ENCODE measurements at places on chromosomes 2 and 18.

DNA sequence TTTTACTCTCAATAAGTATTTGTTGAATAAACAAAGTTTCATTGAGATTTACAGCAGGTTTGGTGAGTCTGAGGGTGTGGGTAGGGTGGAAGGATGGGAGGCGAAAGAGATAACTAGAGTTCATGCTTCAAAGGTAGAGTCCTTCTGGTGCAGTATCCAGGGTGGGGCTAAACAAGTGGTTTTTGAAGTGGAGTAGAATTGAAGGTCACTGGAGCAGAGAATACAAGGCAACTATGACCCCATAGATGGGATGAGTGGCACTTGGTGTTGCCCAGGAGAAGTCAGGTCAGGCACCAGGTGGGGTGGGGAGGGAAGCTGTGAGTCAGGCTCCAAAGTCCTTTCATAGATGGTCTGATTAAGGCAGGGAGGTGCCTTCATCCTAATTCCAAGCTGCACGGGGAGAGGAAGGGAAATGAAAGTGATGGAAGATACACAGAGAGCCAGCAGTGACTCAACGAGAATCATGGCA lies 6.6 kb upstream of the CAB39 start:
- DNase-seq, result no peak

DNA sequence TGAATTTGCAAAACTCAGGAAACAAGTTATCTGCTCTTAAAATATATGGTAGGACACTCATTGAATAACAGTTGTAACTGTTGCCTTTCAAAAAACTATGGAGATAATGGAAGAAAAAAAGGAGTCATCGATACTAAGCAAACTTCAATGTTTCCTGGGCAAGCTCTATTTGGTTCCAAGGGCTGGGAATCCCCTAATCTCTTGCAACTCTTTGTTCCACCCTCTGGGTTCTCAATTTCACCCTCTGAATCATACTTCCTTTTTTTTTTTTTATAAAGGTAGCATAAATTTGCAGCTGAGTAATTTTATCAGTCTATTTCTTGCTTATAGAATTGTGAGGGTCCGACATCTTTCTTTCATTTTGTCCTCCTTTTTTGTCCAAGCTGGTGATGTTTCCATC lies 36.7 kb downstream of the SLC9A4 start:
- no peak for DNase-seq

GRCh38 chr2:191410646-191411436 lies 165.6 kb downstream of the MYO1B start:
- DNase-seq, result no peak

GRCh38 chr18:13223311-13224143 lies 5.0 kb downstream of the LDLRAD4 start:
- DNase-seq, result no peak

GRCh38 chr2:150919901-150920300 lies 341.8 kb downstream of the RBM43 start:
- no peak for DNase-seq

DNA sequence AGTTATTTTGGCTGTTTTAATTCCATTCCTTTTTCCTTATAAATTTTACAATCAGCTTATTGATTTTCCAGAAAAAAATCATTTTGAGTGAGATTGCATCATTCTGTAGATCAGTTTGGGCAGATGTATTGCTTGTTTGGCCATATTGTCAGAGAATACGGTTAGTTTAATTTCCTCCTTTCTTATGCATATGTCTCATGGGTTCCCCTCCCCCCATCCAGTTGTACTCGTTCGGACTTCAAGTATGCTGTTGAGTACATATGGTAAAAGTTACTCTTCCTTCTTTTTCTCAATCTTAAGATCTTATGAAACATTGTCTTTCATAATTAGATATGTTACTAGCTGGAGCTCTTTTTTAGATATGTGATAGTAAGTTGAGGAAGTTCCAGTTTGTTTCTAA lies 131.2 kb upstream of the TTC27 start:
- DNase-seq, result no peak

DNA sequence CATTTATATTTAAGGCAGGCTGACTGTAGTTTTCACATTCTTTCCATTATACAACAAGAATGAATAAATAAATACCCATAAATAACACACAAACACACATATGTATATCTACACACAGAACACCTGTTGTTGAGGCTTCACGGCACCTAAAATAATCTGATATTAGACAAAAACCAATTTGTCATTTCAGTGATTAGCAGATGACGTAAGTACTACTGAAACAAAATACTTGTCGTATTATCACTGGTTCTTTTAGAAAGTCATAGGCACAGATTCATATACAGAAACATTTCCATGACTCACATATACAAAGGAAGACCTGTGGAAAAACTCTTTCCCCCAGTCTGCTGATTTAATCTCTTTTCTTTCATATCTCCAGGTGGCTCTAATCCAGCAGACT lies 1113.4 kb upstream of the FANCL start:
- no peak for DNase-seq

- DNase-seq, result no peak
These were observed 363.0 kb downstream of the SS18 start for GRCh38 chr18:25727281-25727985.

DNA sequence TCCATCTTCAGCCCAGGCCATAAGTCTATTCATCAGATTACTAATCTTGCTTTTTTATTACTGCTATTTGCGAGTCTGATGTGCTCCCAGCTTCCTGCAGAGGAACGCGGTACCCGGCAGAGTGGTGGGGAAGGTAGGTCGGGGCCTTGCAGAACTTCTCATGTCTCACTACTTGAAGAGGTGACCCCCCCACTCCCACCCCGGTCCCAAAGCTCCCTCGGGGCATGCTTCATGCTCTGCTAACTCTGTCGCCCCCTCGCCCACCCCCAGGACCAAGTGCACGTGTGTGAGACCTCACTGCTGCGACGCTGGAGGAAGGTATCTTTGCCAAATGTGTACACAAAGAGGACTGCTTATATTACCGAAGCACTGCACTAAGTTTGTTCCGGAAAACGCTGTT lies 129.4 kb upstream of the RAB12 start:
- DNase-seq, result no peak

- no peak for DNase-seq
These were observed 7.9 kb downstream of the NEDD4L start for GRCh38 chr18:58051765-58052460.

GRCh38 chr18:63316612-63317555 lies 2.7 kb downstream of the BCL2 start:
- DNase-seq, result no peak

GRCh38 chr2:35462226-35462998 lies 893.2 kb upstream of the CRIM1 start:
- DNase-seq, result no peak

DNA sequence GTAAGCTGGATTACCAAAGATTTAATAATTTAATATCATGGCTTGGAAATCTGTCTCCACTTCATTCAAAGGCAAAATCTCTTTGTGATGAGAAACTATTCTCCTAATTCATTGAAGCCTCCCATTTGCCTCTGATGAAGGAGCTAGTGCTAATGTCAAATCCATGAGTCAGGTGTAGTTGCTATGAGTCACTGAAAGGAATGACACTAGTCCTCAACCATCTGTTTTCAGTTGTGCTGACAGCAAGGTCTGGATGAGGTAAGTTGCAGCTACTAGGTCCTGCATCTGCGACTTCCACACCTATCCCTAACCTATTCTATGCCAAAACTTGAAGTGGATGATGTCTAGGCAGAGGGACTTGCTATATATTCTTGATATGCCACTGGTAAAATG lies 324.0 kb upstream of the UBE2E3 start:
- no peak for DNase-seq

DNA sequence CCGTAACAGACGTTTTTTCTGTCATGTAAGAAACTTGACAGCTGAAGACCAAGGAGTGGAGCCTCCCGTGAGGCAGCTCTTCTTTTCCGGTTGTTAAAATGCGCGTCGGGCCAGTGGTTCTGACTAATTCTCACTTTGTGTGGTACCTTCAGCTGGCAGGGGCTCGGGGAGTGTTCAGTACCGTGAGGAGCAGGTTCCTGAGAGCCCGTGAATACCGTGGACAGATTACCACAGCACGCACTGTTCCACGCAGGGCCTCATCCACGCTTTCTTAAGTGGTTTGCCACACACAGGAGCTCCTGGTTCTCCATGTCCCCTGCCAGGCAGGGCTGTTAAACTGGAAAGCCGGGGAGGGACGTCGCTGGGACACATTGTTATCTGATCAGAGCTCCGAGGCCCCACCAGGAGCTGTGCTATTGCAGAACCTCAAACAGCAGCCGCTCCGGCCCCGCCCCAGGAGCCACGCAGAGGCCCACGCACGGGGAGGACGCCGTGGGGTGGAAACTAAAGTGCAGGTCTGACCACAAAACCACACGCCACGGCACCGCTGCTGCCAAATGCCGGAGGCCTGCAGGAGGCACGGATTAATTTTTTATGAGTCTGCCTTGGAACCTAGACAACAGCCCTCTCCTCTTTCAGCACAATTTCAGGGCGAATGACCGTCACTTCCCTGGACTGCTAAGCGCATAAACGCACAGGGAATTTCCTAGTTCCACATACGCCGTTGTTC lies 43.3 kb downstream of the NFATC1 start:
- no peak for DNase-seq

DNA sequence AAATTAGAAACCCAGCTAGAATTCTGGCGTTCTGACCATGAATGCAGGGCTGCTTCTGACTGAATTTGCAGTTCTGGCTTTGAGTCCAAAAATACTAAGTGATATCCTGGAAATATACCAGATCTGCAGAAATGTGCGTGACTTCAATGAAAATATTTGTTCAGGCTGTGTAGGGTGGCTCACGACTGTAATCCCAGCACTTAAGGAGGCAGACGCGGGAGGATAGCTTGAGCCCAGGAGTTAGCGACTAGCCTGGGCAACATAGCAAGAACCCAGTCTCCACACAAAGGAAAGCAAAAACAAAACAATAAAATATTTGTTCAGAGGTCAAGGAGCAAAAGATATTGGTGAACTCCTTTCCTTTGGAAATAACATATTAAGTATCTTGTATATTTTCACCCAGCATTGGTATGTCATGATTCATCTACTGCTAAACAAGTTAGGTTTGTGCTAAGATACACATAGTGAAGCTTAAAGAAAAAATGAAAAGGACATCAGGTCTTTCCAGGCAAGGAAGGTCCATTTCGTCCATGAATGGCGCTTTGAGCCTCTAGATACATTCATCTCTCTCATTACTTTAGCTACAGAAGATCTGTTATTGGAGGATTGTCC lies 239.2 kb downstream of the CMPK2 start:
- DNase-seq, result no peak

DNA sequence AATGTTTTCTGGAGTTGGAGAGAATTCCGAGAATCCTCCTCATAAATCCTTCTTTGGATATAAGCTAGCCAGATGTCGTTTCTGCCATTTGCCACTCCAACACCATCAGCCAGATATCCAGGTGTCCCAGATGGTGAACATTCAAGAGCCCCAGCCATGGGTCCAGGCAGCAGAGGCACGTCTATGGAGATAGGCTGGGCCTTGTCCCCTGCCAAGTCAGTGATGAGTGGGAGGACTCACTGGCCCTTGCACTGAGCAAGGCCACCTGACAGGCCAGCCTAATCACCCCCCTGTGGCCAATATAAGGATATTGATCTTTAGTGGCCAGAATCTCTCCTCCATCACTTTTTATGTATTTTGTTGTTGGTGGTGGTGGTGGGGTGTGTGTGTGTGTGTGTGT lies 28.0 kb downstream of the ARID5A start:
- DNase-seq, result no peak

- no peak for DNase-seq
These were observed 105.4 kb upstream of the PIK3C3 start for GRCh38 chr18:41849632-41850031.
